IMR-90 (cell line): ENCODE measurements at places on chromosomes 11 and 22. TPM values are rescaled to one million over a fixed set of nuclear protein-coding genes. Genes with fewer than 3 reads are reported as not detected.

DNA sequence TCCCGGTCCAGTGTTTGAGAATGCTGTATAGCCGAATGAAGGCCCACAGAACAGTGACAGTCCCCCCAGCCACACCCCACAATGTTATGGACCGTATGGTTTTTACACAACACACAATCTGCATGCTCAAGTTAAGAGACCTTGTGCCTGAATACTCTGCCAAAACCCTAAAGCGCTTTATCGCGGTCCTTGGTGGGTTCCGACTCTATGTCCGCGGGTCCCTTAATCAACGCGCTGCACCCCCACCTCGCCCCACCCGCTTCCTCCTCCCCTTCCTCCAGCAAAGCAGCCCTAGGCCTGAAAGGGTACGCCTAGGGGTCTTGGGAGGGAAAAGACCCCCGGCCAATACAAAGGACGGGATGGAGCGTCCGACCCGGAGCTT lies 442 bp downstream of the COPB1 start:
- peak; percentile 10 for DNase-seq

MRGPRF gene
- total RNA-seq = 5.8 and 6.3 TPM in 2 replicates

DNA sequence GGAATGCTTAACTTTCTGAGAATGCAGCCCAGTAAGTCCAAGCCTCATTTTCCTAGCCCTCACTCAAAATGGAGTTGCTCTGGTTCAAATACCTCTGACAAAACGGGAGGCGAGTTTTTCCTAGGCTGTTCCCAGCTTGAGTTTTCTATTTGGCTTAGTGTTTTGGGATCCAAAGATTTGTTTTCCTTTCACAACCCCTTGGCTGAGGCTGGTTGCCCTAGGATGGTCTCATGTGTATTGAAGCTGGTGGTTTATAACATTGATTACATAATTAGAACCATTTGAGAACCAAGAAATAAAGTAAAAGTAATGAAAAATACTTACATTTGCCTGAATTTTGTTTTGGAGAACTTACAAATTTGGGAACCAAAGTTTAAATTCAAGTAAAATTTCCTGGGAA lies 611.1 kb upstream of the LUZP2 start:
- DNase-seq = no peak

- DNase-seq = peak; percentile 88
Measured at GRCh38 chr11:111631666-111632039, 29.4 kb downstream of the SIK2 start.

DNA sequence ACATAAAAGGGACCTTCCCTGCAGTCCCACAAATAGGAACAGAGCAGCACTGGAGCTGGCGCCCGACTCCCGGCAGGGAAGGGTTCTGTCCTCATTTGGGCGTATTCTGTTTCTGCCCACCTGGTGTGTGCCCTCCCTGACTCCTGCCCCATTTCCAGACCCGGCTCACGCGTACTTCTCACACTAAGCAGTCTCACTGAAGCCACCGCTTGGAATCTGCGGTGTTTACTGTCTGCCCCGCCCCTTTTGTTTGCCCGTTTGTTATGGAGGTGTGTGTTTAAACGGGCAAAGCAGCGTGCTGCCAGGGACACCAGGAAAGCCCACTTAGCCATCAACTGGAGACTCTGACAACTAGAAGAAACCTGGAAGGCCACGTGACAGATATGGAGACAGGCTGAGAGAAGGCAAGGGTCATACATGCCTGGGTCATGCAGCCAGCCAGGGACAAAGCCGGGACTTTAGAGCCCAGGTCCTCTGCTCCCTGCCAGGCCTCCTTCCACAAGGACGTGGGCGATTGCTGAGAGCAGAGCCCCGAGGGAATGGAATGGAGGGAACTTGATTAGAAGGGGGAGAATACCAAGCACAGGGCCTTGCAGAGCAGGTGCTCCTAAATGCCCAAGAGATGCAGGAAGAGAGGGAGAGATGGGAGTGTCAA lies 8.7 kb upstream of the EFCAB6 start:
- no peak for DNase-seq

DNA sequence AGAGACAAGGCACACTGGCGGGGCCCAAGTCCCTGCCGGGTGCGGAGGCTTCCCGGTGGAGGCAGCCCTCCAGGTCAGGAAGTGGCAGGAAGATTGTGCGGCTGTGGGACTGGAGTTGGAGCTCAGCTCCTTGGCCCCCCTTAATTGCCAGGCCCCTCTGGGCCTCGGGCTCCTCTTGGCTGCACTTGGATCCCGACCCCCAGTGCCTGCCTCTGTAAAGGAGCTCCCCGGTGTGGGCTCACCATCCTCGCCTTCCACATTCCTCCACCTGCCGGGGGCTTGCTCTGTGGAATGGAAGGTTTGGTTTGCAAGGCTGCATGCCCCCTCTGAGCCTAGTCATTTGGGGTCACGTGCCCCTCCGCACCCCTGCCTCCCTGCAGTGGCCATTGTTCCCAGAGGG lies 38.1 kb upstream of the COMT start:
- no peak for DNase-seq

GRCh38 chr11:107545101-107545514 lies 20.4 kb downstream of the ALKBH8 start:
- DNase-seq = peak; percentile 63

- DNase-seq = no peak
Measured at GRCh38 chr11:106553304-106553703, 465.0 kb downstream of the GUCY1A2 start.

- no peak for DNase-seq
Measured at GRCh38 chr22:27566602-27567001, 235.0 kb downstream of the MN1 start.

GAB4 gene
- not detected in 2 replicates for total RNA-seq
